EH (cell line): ENCODE measurements at places on chromosomes 12 and 14.

- DNase-seq: no peak
Measured at GRCh38 chr12:49928471-49928870, 22.1 kb upstream of the AQP2 start.

- DNase-seq: peak; percentile 28
Measured at GRCh38 chr12:64175254-64175945, 46.7 kb downstream of the KICS2 start.

DNA sequence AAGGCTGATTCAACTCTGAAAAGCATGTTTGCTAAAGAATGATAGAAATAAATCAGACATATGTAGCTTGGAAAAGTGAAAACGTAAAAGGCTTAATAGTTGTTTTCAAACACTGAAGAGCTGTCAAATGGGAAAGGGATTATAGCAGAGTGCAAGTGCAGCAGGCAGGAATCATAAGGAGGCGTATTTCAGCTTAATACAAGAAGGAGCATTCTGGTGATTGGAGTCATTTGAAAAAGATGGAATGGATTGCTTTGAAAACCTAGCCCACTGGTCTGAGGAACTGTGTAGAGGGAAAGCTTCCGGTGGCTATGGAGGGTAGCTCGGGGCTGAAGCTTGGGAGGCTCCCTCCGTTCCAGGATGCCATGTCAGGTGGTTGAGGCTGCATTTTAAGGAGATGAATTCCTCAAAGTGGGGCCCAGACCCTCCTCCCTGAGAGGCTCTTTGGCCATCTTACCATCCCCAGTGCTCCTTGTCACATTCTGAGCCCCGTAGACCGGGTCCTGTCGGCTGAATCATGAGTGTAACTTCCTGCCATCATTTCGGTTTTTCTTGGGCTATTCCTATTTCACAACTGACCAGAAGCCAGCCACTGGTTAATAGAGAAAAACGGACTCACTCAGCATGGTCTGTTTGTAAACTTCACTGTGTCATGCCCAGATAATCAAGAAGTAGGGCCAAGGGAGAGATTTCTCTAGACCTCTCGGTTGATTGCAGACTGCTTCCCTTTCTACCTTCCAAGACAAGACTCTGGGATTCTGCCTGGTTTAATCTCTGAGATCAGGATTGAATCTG lies 6.5 kb downstream of the WNT5B start:
- DNase-seq: no peak

DNA sequence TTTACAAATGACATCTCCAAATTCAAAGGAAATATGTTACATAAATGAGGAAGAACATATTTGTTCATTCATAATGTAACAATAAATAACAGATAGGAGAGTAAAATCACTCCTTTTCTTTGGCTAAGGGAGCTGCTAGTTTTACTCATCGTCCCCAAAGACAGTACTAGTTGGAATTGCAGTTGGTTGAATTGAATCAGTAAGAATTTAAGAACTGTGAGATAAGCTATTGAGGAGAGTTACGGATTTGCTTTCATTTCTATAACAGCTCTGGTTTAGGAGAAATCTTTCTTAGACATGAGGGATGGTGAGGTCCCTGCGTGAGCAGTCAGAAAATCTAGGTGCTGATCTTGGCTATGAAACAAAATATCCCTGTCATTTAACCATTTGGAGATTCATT lies 402.8 kb downstream of the AEBP2 start:
- DNase-seq: no peak

DNA sequence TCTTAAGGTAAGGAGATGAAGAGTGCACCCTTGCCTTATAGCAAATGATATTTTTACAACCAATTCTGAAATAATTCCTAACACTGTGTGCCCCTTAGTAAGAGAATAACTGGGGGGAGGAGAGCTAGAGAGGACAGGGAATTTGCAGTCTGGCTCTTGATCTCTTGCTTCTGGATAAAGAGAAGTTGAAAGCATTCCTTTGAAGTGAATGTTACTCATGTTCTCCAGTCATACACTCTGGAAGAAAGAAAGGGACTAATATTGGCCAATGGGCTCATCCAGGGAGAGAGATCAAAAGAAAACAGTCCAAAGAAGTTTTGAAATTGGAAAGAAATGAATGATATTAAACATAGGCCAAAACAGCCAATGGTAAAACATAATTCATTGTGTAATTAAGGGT lies 25.3 kb downstream of the C12orf75 start:
- DNase-seq: peak; percentile 79

GRCh38 chr12:98373025-98373554 lies 142.3 kb upstream of the TMPO start:
- peak; percentile 59 for DNase-seq

GRCh38 chr14:89903340-89903952 lies 51.1 kb downstream of the EFCAB11 start:
- no peak for DNase-seq

GRCh38 chr14:94180655-94181271 lies 6.6 kb downstream of the PPP4R4 start:
- DNase-seq: peak; percentile 49

GRCh38 chr12:109741970-109742703 lies 28.5 kb downstream of the FAM222A start:
- DNase-seq: no peak

GRCh38 chr14:24959791-24960331 lies 90.1 kb downstream of the STXBP6 start:
- peak; percentile 19 for DNase-seq

GRCh38 chr14:53950031-53950793 lies 6.4 kb downstream of the BMP4 start:
- no peak for DNase-seq

- DNase-seq: no peak
Measured at GRCh38 chr12:97425802-97426491, 36.7 kb upstream of the RMST start.

- no peak for DNase-seq
Measured at GRCh38 chr14:65444230-65444629, 31.7 kb downstream of the FUT8 start.

GRCh38 chr14:46147452-46147851 lies 504.1 kb downstream of the RPL10L start:
- DNase-seq: no peak

- no peak for DNase-seq
Measured at GRCh38 chr12:128754275-128754674, 69.5 kb downstream of the SLC15A4 start.

DNA sequence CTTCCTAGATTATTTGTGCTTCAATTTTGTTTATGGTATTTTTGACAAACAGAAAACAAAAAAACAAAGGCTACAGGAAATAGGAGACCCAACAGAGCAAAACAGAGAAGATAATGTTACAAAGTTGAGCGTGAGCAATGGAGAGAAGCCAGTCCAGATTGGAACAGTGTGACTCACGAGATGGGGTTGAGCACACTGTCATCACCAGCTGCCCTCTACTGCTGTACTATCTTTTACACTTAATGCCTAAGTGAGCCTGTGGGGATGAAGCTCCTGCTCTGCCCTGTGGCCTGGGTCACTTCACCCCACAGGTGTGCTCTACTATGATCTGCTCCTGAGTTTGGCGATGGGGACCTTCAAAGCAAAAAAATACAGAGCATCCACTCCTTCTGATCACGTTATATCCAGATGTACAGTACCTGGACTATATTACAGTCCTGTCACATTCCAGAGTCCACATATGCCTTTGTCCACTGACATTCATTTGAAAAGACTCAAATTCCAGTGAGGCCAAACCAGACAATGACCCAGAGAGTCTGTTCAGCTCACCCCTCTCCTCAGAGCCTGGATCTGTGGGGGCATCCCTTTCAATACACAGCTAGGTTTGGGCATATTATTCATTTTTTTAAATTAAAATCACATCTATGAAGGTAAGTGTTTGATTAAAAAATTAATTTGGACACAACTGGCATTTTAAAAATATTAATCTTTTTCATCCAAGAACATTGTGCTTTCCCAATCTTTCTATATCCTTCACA lies 4.4 kb downstream of the IPO8 start:
- peak; percentile 80 for DNase-seq

DNA sequence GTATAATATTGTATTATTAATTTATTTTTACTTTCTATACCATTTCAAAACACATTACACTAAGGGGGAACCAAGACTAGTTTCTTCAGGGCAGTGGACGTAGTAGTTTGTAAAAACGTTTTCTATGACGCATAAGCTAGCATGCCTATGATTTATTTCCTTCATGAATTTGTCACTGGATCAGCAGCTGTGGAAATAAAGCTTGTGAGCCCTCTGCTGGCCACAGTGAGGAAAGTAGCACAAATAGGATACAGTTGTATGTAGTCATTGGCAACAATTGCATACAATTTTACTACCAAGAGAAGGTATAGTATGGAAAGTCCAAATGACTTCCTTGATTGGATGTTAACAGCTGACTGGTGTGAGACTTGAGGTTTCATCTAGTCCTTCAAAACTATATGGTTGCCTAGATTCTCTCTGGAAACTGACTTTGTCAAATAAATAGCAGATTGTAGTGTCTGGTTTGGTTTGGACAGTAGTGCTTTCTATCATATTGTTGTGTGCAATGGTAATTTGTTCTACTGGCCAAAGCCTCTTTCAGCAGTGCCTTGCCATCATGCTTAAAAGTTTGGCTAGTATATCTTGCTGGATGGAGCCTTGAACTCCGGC lies 24.3 kb upstream of the PLEKHD1 start:
- peak; percentile 89 for DNase-seq

DNA sequence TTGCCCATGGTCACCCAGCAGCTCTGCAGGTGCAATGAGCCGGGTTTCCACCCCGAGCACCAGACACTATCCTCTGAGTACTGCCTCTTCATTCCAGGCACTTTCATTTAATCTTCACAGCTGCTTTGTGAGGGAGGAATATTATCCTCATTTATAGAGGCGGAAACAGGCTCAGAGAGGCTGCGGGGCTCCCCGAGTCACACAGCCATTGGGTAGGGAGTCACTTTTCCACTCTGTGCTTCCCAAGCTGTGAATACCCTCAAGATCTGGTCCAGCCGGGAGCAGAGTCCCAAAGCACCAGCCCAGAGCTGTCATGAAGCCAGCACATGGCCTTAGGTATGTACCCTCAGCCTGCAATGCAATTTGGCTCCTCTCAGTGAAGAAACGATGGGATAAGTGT lies 51.7 kb upstream of the RIN3 start:
- no peak for DNase-seq

DNA sequence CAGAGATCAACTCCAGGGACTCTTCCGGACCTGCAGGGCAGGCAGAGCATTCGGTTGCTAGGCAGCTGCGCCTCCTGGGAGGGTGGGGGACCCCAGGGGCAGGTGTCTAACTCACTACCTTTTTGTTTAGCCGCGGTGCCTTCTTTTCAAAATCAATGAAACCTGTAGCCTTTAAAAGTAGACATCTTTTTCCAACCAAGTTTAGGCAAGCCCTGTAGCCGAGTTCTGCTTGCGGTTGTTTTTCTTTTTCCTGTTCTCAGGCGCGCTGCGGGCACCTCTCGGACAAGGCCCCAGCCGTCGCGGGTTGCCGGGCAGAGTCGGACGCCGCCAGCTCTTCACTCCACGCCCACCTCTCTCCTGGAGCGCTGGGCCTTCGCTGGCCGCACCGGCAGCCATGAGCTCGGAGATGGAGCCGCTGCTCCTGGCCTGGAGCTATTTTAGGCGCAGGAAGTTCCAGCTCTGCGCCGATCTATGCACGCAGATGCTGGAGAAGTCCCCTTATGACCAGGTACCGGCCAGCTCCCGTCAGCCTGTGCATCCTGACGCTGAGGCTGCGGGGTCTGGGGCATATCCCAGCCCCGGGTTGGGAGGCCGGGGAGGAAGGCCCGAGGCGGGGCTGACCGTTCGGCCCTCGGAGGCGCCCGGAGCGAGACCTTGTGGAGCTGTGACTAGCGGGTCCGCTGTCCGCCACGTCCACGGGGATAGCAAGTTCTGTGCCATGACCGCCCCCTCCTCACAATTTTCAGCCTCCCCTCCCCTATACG lies at the start of gene TTC8:
TSS of gene TTC8 (plus strand) at position 338 of the 764 bp plus-strand sequence. CDS start at position 395, 57 bp downstream.
- DNase-seq: peak; percentile 92

GRCh38 chr12:57229046-57229633 lies 371 bp upstream of the SHMT2 start:
- DNase-seq: peak; percentile 50

DNA sequence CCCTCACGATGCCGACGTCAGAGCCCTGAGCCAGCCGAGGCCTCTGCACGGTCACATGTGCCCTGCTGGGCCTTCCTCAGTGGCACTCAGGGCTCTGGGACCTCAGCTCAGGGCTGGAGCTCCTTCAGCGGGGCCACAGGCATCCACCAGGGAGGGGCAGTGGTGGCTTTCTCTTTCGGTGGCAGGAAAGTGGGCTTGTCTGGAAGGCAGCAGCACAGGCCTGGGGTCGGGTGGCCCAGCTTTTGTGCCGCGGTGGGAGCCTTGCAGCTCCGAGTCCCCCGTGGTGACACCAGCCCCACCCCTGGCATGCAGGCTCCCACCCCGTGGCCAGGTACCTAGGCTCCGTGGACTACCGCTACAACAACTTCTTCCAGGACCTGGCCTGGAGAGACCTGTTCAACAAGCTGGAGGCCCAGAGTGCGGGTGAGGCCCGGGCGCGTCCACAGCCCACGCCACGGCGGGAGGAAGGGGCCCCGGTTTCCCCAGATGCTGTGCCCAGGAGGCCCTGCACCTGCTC lies 14.2 kb upstream of the TEX22 start:
- no peak for DNase-seq
